ENCODE measurements at places on chromosomes 2 and 18.
A peak's percentile ranks its signal among the peaks of the same experiment; 100 is the strongest.

- no peak for DNase-seq
These were observed 206.3 kb downstream of the SEPTIN10 start for GRCh38 chr2:109407276-109408042.

GRCh38 chr2:149438330-149438960 lies 108.1 kb downstream of the LYPD6 start:
- DNase-seq, result no peak

- no peak for DNase-seq
These were observed 45.0 kb downstream of the MAP2 start for GRCh38 chr2:209468846-209469245.

GRCh38 chr2:165162466-165162865 lies 41.4 kb downstream of the SCN3A start:
- no peak for DNase-seq

DNA sequence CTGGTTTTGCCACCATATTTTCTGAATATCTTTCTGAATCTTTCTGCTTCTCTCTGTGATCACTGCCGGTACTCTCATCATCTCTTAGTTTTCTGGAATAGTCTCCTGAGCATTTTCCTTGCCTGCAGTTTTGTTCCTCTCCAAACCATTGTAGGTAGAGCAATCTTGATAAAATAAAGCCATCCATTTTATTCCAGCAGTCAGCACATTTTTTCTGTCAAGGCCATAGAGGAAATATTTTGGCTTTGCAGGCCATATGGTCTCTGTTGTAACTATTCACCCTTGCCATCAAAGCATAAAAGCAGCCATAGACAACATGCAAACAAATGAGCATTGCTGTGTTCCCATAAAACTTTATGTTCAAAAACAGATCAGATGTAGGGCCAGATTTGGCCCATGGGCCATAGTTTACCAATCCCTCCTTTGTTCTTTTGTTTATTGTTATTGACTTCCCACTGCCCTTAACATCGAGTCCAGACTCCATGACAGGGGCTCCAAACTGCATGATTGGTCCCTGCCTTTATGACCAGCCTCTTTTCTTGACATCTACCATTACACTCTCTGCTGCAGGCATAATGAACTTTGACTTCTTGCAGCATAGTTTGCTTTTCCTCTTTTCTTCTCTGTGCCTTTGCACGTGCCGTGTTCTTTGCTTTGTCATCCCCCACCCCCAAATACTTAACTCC lies 29.8 kb downstream of the TMEM87B start:
- no peak for DNase-seq

- DNase-seq, result no peak
These were observed 67.2 kb downstream of the ADI1 start for GRCh38 chr2:3451926-3452671.

GRCh38 chr2:70505613-70506391 lies 47.8 kb downstream of the TGFA start:
- DNase-seq, result no peak

GRCh38 chr18:70382017-70382416 lies 93.2 kb downstream of the SOCS6 start:
- peak; percentile 34 for DNase-seq

GRCh38 chr2:110993557-110994231 lies 127.0 kb upstream of the BCL2L11 start:
- DNase-seq, result no peak

DNA sequence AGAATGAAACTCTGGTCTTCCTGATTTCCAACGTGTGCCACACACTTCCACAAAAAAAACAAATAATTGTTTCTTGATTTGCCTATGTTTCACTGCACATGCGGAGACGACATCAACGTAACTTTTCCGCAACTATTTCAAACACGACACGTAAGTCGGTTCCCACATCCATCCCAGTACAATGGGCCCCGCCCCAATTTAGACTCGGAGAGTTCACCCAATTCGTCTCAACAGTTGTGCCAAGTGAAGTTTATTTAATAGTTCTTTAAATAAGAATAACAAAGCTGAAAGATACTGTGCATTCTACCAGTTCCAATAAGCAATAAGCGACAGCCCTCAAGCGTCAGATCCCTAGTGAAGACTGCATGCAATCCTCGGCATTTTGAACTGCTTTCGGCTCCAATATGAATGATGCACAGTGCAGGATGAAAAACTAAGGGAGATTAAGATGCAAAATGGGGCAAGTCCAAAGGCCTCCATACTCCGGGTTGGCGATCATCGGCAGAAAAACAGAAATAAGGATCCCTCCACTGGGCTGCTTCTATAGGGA lies 664 bp downstream of the CCT4 start:
- DNase-seq, result peak; percentile 72

DNA sequence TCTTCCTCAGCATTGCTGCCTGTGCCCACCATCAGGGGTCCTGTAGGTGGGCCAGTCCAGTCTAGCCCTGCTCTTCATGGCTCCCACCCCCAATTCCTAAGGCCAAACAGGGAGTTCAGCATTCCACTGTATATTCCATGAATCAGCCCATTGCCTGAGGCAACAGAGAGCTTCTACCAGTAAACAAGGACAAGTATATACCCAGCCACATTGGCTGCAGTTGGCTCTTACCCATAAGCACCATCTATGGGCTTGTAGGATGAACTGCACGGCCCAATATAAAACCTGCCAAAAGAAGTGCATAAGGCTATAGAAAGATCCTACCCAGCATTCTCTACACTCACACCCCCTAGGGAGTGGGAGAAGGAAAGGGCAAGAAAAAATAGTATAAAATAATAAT lies 95.1 kb upstream of the SALL3 start:
- no peak for DNase-seq

GRCh38 chr2:183993052-183993451 lies 605.3 kb upstream of the ZNF804A start:
- no peak for DNase-seq

GRCh38 chr18:1246827-1247226 lies 342.2 kb downstream of the ADCYAP1 start:
- no peak for DNase-seq

DNA sequence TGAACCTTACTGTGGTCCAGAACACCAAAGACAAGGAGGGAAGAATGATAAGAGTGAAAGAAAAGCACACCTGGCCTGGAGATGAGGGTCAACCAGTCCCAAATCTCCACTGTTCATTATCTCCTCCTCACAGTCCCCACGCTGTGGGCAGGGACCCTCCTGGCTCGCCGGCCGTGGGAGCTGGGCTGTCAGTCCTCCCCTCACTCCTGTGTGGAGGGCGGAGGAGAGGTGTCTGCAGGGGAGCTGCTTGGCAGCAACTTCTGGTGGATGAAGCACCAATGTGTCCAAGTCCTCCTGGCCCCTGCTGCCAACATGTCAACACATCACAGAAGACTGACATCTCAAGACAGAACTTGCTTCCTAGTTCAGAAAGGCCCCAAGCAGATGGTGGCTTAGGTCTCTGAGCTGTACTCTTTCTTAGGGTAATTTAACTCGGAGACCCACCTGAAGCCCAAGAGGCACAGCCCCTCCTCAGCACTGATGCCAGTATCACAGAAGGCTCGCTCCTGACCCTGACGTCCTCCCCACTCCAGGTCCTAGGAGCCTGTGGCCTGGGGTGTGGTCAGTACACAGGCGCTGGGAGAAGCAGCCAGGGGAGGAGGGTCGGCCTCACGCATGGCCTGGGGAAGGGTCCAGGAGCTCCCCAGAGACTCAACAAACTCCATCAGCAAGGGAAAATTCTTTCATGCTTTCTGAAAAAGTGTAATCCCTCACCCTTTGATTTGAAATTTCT lies 54.5 kb downstream of the PARD6G start:
- no peak for DNase-seq

DNA sequence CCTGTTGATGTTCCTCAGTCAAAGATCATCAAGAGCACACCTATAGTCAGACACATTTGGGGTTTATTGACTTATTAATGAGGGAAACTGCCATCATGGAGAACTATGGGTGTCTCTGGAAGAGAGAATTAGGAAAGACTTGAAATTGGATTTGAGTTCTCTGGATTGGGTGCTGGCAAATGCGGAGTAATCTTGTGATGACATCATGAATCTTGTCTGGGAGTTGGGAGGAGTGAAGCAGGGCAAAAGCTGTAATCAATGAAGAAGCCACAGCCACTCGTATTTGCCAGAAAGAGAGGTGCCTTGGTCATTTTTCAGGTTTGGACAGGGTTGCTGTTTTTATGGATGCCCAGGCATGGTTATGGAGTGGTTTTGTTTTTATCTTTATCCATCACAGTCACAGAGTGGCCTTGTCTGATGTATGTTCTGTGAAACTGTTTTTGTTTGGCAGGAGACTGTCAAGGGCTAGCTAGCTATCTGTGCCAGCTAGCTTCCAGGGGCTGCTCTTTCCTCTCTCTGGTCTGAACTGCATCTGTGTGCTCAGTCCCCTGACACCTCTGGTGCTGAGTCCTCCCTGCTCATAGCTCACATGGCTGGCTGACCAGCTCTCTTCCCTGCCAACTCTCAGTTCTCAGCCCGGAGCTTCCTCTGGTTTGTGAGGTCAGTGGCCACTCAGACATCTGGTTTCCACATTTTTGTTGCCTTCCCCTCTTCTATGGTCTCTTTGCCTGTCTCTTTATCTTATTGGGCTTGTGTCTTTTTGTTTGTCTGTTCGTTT lies 193.4 kb upstream of the RMP24 start:
- DNase-seq, result no peak

DNA sequence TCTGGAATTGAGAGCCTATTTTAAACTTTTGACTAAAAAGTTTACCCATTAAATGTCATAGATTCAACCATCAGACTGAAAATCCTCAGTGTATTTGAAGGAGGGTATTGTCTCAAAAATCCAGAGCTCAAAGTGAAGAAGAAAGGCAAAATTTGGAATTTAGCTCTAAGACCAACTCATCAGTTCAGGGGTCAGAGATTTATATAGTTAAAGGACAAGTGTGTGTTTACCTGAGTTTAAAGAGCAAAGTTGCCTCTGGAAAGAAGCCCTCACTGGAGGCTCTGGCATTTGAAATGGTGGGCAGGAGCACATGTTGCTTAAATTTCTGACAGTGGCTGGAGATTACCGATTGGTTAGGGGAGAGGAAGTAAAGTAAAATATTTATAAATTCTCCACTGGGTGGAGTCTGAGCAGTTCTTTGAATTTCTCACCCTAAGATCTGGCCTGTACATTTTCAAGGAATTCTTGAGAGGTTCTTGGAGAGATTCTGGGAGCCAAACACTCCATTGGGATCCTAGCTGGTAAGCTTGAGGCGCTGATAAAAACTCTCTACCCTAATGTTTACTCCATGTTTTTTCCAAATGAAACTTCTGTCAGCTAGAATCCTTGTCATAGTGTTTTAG lies at the start of gene KYNU:
Gene KYNU, plus strand, starts transcription at position 449 of the 623 bp plus-strand sequence. CDS start 7,704 bp downstream, outside the sequence.
- no peak for DNase-seq

DNA sequence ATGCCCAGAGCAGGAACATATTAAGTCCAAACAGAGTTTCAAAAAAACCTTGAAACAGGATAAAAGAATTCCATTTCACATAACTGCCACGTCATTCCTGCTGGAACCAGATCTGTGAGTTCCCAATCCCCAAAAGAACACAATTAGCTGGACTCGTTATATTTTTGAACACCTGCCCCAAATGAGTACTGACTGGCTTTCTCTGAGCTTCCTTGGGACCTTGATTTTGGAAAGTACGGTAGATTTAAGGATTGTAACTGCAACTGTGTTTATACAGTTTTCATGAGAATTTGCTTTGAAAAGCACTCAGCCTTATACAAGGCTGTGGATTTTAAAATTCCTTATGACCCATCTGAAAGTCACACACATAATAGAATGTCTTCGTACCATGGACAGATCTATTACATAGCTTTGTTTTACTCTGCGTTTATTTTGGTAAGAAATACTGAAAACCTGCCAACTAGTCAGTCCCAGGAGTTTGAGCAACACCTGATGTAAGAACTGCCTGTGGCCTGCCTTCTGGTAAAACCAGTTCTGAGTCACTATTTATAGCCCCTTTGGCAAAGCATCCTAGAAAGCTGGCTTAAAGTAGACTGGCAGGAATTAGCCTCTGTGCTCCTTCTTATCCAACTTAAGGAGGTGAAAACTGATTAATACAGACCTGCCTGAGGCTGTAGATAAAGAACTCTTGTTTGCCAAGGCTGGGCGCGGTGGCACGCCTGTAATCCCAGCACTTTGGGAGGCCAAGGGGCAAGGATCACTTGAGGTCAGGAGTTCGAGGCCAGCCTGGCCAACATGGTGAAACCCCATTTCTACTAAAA lies 48.1 kb downstream of the MERTK start:
- peak; percentile 27 for DNase-seq

GRCh38 chr2:188078534-188078933 lies 213.1 kb upstream of the GULP1 start:
- no peak for DNase-seq

GRCh38 chr2:186031229-186031628 lies 292.6 kb downstream of the FSIP2 start:
- no peak for DNase-seq

- DNase-seq, result no peak
These were observed 98.8 kb upstream of the ZNF516 start for GRCh38 chr18:76593843-76594242.

DNA sequence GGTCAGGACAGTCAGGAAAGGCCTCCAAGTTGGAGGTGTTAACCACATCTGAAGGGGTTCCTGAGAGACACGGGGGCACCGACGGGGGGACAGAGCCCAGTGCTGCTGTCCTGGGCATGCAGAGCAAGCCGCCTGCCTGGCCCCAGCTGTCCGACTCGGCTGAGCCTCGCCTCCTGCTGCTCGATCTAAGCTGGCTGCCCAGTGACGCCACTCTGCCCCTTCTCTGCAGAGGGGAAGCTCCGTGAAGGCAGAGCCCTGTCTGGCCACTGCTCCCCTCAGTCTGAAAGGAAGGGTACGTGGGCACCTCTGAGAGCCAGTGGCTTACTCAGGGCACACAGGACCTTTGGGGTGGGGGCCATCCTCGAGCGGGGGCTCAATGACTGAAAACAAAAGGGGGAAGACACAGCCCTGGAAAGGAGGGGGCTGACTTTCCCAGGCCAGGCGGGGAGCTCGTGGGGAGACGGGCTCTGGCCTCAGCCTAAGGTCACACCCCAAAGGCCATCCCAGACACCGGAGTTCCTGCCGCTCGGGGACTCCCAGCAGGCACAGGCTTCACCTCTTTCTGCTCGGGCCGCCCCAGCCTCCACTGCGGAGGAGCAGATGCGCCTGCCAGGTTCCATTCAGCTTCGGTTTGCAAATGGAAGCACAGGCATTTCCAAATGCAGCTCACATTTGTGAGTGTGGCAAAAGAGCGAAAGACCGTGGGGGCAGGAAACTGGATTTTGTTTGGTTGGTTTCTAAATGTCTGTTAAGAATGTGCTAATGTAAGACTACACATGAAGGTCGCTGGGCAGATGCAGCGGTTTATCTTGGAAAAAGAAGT lies 136.9 kb downstream of the HDAC4 start:
- DNase-seq, result no peak

GRCh38 chr2:16852651-16853050 lies 187.0 kb upstream of the CYRIA start:
- DNase-seq, result no peak

DNA sequence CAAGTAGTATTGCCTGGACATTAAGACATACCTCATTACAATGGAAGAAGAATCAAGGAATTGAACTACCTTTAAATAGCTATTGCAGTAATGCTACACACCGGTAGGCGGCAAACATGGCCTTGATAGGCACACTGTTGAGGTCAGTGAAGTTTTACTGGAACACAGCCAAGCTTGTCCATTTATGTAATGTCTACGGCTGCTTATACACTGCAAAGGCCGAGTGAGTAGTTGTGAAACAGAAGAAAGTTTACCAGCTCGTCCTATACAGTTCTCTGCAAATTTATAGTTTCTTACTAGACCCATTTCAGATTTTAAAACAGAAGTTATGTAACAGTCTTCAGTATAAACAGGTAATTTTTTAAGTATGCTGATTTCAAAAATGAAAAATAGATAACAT lies 38.8 kb downstream of the PPP4R1 start:
- peak; percentile 84 for DNase-seq

All from midbrain (tissue), 1 donor.